ENCODE measurements at places on chromosomes 1 and 21.

GRCh38 chr1:4407851-4408250 is 246.6 kb upstream of the AJAP1 start:
- DNase-seq = no peak

- DNase-seq = no peak
Measured at GRCh38 chr1:1437904-1438376, 2.5 kb downstream of the VWA1 start.

- no peak for DNase-seq
Measured at GRCh38 chr1:72230746-72231145, 51.6 kb downstream of the NEGR1 start.

GRCh38 chr1:47676311-47677054 is 238.6 kb downstream of the FOXD2 start:
- peak; percentile 35 for DNase-seq

GRCh38 chr1:15296585-15297321 is 49.7 kb downstream of the FHAD1 start:
- no peak for DNase-seq

GRCh38 chr1:74824497-74825107 is 91.7 kb downstream of the TYW3 start:
- DNase-seq = no peak

DNA sequence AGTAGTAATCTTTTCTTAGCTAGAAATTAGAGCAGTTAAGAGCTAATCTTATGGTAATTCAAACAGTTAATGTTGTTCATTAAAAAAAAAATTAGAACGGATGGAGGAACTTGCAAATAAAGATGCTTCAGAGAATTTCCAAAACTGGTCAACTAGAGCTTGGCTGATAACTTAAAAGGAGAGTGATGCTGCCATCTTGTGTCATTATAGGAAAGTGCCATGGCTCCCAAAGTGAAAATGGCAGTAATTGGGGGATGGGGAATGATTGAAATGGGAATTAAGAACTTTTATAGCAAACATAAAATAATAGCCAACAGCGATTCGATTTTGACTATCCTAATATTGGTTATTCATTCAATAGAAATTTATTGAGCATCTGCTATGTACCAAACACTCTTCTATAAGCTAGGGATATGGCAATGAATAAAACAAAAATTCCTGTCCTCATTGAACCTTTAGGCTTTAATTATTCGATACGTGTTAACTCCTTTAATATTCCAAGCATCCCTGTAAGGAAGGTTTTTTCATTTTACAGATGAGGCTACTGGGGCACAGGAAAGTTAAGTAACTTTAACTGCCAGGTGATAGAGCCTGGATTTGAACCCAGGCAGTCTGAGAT is 5.7 kb upstream of the PLPP3 start:
- DNase-seq = peak; percentile 57

- no peak for DNase-seq
Measured at GRCh38 chr1:41524676-41525675, 40.5 kb upstream of the EDN2 start.

DNA sequence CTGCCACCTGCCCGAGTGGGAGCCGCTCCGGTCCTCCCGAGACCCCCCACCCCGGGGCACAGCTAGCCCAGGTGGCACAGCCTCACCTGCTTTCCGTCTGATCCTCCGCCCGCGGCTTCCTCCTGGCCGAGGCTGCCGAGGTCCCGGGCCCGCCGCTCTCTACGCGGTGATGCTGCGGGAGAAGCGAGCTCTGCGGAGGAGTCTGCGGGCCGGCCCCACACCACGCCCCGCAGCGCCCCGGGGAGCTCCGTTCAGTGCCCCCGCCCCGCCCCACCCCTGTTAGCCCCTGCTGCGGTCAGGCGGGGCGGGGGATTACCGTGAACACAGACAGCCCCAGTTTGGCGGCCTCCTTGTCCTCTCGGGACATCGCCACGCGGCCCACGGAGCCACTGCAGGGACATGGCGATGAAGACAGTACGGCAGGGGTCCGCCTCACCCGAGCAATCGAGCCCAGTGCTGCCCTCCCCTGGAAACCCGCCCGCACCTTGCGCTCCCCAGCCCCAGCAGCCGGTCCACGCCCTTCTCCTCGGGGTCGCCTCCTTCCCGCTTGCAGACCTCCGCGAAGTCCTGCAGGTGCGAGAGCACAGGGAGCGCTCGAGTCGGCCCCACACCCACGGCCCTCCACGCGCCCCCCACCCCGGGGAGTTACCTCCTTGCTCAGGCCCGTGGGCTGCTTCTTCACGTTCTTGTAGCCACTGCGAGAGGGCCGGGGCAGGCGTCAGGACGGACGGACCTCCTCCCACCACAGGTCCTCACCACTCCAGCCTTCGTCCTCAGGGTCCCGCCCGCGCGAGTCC is 933 bp downstream of the C1orf35 start:
- DNase-seq = peak; percentile 54

DNA sequence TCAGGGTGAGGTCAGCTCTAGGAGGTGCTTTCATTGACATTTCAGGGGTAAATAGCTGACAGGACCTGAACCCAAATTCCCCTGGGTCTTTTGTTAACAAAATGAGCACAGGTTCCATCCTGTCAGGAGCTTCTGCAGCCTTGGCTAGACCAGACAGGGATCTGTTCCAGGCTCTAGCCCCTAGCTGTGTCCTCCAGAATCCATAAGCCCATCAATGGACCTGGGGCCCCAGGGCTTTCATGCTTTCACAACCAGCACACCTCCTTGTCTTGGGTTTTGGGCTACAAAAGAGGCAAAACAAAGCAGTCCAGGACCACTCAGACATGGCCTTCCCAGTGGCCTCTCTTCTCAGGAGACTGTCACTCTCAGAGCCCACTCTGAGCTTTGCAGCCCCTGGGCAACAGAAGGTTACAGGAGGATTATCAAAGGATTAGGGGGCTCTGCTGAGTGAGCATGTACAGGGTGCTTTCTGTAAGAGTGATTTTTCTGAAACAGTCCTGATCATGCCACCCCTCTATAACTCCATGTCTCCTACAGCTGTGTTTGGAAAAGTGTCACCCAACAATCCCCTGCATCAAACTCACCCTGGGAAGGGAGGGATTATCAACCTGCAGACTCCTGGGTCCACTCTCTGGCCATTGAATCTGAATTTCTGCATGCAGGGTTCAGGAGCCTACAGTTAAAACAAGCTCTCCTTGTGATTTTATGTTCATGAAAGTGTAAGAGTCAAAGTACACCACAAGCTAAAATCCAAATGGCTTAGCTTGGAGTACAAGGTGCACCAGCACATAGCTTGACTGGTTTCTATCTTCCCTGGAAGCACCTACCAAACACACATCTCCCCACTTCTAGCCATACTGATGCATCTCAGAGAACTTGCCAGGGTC is 67.7 kb upstream of the GCLM start:
- DNase-seq = no peak

DNA sequence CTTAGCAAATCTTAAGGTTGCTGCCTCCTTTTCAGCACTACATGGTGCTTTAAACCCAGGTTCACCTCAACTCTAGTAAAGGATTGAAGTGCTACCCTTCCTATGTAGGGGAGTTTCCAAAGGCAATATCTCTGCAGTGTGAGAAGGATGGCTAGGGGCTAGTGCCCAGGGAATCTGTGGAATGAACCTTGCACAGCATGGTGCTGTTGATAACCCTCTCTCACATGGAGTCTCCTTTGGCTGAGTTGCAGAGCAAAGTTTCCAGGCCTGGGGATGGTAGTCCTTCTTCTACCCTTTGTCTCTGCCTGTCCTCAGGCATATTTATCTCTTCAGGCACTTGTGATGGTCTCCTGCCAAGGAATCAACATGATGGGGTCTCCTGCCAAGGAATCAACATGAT is 59.4 kb downstream of the AXDND1 start:
- DNase-seq = no peak

DNA sequence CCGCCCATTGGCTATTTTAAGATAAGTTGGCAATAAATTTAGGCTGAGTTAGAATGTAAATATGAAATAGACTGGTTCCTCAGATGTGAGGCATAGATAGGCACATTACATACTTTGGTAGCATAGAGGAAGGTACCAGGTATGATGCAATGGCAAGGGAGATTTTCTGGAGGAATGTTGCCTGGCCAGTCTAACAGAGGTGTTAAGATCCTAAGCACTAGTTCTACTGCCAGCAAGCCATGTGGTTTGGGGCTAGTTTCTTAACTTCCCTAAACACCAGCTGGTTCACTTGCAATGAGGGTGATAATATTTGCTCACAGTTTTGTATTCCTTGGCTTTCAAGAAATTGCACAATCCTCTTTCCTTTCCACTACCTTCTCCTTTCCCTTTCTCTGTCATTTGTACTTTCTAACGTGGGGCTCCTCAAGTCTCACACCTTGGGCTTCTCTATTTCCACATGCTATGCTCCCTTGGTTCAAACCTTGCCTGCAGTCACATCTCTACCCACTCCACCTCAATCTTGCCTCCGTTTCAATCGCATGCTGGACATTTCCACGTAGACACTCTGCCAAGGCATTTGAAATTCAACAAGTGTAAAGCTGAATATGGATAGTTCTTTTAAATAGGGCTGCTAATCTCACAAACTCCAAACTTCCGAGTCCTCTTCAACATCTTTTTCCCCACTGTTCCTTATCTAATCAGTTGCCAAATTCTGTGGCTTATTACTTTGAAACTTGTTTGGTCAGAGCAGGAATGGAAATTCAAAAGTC is 4.7 kb upstream of the CD55 start:
- DNase-seq = no peak

DNA sequence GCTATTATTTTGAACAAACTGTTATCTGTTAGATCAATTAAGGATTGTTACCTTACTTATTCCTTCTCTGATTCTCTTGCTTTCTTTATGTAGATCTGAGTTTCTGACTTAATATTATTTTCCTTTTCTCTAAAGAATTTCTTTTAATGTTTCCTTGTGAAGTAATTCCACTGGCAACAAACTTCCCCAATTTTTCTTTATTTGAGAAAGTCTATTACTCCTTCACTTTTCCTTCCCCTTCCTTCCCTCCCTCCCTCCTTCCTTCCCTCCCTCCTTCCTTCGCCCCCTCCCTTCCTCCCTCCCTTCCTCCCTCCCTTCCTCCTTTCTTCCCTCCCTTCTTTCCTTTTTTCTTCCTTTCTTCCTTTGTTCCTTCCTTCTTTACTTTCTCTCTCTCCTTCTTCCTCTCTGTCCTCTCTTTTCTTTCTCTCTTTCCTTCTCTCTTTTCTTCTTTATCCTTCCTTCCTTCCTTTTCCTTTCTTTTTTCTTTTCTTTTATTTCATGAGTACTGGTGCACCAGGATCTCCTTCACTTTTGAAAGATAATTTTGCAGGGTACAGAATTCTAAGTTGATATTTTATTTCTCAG is 177.5 kb downstream of the DNM3 start:
- no peak for DNase-seq

GRCh38 chr1:162207862-162208261 is 138.4 kb downstream of the NOS1AP start:
- no peak for DNase-seq

- DNase-seq = no peak
Measured at GRCh38 chr1:197519741-197520334, 251.8 kb downstream of the CRB1 start.

GRCh38 chr1:67190942-67191341 is 24.7 kb downstream of the IL23R start:
- no peak for DNase-seq

- no peak for DNase-seq
Measured at GRCh38 chr1:103211073-103211472, 102.8 kb upstream of the COL11A1 start.

DNA sequence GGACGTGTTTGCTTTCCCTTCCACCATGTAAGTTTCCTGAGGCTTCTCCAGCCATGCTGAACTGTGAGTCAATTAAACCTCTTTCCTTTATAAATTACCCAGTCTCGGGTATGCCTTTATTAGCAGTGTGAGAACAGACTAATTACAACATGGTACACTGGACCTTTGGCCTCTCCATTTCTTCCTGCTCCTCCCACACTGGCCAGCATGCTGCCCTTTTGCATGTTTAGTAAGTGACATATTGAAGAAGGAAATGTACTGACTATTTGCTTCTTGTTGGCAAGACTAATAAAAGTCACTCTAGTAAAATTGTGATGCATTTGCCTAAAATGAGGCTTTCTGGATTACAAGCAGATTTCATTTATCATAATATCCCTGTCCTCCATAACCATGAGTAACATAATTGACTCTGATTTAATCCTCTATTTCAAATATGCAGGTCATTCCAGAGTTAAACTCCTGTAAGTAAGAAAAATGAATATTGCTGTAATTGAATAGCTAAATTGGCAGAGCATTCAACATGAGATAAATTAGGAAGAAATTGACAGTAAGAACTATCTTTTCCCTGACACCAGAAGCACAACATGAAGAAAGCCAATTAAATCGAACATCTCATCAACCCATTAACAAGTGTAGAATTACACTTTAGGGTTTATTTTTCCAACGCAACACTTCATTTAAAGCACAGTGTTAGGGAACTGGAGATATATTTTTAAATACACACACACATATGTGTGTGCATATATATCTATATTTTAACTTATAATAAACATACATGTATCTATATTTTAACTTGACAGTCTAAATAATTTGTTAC is 427.8 kb upstream of the ZP4 start:
- DNase-seq = no peak

GRCh38 chr1:202016022-202016810 is 5.8 kb downstream of the ELF3 start:
- no peak for DNase-seq

- DNase-seq = no peak
Measured at GRCh38 chr1:215793180-215793579, 226.1 kb downstream of the KCTD3 start.

DNA sequence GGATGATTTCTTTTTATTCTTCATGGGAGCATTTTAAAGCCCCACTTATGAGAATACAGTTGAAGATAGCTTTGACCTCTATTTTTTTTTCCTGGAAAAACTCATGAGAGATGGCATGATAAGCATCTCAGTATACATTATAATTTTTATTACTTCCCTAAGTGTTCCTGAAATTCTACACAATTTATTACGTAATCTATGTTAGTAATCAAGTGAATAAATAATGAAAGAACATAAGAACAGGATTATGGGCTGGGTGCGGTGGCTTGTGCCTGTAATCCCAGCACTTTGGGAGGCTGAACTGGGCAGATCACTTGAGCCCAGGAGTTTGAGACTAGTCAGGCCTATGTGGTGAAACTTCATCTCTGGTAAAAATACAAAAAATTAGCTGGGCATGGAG is 13.2 kb upstream of the PRKAA2 start:
- no peak for DNase-seq

Measured in SJSA1 (cell line).